ENCODE measurements at places on chromosomes 5 and 9. TPM values are rescaled to one million over a fixed set of nuclear protein-coding genes. Genes with fewer than 3 reads are reported as not detected.

Gene CXXC5
- total RNA-seq: 88.3 TPM

Gene SPATA9
- not detected for total RNA-seq

Gene SERINC5
- total RNA-seq: 24.1 TPM

Gene ROPN1L
- 0.25 TPM for total RNA-seq

Gene AK8
- total RNA-seq: 0.49 TPM

Gene EGR1
- total RNA-seq: 8.5 TPM

Gene GMCL2
- total RNA-seq: not detected

Gene SH3RF2
- total RNA-seq: 19.6 TPM

Gene ST8SIA4
- 3.8 TPM for total RNA-seq

Gene FST
- 0.98 TPM for total RNA-seq

Gene MELK
- total RNA-seq: 8.2 TPM

Gene JAK2
- 3.5 TPM for total RNA-seq

Gene PCDHGB7
- 5.1 TPM for total RNA-seq

Gene ZBTB5
- total RNA-seq: 9.3 TPM

Gene ENTPD2
- not detected for total RNA-seq

Gene SLC1A1
- 10.6 TPM for total RNA-seq

Gene NMUR2
- 0.16 TPM for total RNA-seq

Gene ZNF300
- total RNA-seq: 4.1 TPM

Gene TMEM215
- total RNA-seq: not detected

Gene F12
- total RNA-seq: 5.1 TPM

Gene NPDC1
- 44.0 TPM for total RNA-seq

Gene PCDHB9
- not detected for total RNA-seq

Gene CNTFR
- not detected for total RNA-seq

Gene ESM1
- not detected for total RNA-seq

Gene IFNB1
- total RNA-seq: not detected

Gene MRNIP
- total RNA-seq: 17.5 TPM

Gene CTSV
- total RNA-seq: 3.7 TPM

Measured in mesangial cell (primary cell).